T-helper 9 cell (primary cell): ENCODE measurements at places on chromosomes 12 and 14.

- no peak for DNase-seq
Observed at GRCh38 chr12:81249976-81250375, 172.1 kb downstream of the ACSS3 start.

- no peak for DNase-seq
Observed at GRCh38 chr14:67477926-67478799, 10.4 kb downstream of the TMEM229B start.

DNA sequence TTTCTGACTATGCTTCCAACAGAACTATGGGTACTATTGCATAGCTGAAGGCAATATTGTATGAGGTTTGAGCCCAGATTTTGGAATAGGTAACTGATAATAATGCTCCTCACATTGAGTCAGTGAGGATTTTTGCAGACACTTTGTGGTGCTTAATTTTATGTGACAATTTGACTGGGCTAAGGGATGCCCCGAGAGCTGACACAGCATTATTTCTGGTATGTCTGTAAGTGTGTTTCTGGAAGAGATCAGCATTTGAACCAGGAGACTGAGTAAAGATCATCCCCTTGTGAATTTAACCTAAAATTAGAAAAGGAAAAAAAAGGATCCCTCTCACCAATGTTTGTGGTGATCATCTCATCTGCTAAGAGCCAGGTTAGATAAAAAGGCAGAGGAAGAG, 404.9 kb downstream of the AEBP2 start:
- DNase-seq = no peak

DNA sequence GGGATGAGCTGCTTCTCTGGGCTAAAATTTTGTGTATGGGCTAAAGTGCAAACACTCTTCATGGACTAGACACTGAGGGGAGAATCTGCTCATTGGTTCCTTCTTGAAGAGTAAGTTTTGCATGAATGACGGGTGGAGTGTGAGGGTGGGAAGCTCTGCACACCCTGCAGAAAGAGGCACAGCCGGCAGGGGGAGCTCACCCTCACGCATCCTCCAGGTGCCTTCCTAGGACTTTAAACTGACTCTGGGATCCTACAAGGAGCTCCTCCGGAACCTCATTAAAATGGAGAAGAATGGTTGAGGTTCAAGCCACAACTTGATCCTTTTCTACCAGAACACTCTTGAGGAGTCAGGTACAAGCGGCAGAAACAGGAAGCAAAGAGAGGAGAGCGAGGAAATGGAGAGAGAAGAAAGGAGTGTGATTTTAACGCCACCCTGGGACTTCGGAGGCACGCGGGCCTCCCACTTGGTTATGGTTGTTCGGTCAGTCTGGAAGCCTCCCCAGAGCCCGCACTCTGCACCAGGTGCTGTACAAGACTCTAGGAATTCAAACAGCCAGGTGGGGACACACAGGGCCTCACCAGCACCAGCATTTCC, 87.5 kb downstream of the SETD3 start:
- peak; percentile 27 for DNase-seq

DNA sequence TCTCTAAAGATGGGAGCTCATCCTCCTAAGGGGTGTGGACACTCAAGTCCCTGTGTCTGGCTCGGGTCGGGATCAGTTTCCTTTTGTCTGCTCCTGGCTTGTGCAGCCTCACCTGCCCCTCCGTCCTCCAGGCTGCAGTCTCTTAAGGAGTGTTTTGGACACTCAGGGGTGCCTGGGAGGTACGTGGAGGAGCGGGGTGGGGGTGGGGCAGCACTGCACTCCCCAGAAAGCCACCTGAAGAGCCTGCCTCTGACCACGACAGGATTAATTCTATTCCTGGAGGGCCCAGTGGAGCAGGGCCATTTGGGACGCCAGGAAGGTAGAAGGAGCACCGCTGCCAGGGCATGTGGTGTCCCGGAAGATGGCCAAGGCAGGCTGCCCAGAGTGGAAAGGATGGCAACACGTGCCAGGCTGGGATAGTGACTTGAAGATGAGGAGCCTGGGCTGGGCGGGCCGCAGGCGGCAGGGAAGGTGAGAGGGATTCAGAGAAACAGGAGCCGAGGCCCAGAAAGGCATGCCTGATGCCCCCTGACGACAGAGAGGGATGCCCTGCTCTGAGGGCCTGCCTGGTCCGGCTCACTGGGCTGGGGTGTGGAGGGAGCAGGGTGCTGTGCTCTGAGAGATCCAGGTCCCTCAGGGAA, 14.8 kb upstream of the LRTM2 start:
- no peak for DNase-seq

DNA sequence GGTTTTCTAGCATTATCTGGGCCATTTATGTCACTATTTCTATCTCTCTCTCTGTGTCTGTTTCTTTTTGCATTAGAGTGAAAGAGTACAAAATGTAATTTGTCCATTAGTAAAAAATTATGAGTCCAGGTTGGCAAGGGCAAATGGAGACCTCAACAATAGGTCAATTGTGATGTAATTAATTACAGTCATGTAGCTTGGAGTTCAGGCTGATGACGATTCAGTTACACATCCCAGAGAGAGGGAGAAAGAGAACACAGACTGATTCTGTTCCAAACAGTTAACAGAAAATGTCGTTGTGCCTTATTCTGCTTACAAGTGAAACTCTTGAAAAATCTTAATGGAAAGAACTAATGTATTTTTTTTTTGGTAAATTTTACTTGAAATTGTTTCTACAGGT, 83.3 kb downstream of the ATXN7L3B start:
- DNase-seq = no peak

- DNase-seq = no peak
Observed at GRCh38 chr14:76584271-76584702, 177.0 kb upstream of the VASH1 start.

GRCh38 chr12:79769860-79770485, 79.2 kb upstream of the PAWR start:
- DNase-seq = no peak

- no peak for DNase-seq
Observed at GRCh38 chr12:80802652-80803400, 86.1 kb downstream of the MYF5 start.

DNA sequence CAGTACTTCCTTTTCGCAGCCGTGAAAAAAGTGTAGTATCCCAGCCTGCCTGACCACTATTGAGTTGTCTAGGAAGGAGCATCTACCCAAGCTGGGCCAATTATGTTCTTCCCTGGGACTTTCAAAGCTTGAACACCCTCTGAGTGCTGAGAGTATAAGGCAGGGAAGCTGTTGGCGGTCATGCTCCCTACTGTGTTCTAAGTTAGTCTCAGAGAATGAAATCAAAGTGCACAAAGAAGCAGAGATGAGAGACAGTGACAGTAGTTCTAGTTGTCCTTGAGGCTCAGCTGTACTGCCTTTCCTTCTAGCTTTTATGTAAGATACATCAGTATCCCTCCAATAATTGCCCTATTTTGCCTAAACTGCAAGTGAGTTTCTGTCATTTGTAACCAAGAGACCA, 427.1 kb upstream of the SEL1L start:
- no peak for DNase-seq

DNA sequence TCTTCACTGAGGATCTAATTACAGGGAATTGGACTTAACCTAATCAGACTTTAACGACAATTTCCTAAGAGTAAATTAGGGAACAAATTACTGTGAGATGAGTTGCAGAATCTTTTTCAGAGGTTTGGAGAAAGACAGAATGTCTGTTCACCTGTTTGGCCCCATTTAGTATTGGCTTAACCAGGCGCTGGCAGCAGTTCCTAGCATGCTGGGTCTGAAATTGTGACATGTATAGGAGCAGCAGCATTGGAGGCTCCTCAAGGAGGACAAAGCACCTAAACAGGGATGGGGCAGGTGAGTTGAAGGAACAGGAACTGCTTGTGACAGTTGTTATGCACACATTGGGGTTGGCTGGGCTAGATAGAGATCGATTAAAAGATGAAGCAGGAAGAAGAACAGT, 51.0 kb downstream of the KCNMB4 start:
- no peak for DNase-seq

DNA sequence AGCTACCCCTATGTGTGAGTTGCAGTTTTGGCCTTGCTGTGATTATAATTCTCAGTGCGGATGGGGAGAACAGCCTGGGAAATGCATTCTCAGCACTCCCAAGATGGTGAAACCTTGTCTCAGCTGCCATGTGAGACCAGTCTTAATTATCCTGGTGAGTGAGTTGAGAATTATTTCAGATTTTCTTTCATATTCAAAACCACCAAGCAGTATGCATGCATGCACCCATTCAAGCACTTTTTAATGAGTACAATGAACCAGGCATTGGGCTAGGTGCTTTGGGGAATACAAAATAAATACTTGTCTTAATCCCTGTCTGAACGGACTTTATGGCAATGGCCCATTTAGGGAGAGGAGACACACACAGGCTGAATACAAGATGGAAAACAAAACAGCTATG, 94.7 kb downstream of the PTPN11 start:
- DNase-seq = no peak

DNA sequence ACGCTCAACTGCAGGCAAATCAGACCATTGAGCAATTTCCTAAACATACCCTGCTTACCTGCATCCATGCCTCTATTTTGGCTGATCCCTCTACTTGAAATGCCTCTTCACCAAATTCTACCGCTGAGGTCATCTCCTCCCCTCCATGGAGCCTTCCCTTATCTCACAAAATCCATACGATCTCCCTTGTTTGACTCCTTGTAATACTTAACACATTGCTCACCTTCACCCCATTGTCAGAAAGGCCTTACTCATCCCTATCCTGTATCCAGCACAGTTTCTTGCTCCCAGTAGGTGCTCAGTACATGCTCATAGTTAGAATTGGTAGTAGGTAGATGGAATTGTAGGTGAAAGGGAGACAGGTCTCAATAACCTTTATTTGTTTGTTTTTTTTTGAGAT, 5.4 kb downstream of the DDN start:
- no peak for DNase-seq

- no peak for DNase-seq
Observed at GRCh38 chr12:90631591-90632212, 323.3 kb downstream of the CCER1 start.
